ENCODE measurements at places on chromosomes 13 and 19.

DNA sequence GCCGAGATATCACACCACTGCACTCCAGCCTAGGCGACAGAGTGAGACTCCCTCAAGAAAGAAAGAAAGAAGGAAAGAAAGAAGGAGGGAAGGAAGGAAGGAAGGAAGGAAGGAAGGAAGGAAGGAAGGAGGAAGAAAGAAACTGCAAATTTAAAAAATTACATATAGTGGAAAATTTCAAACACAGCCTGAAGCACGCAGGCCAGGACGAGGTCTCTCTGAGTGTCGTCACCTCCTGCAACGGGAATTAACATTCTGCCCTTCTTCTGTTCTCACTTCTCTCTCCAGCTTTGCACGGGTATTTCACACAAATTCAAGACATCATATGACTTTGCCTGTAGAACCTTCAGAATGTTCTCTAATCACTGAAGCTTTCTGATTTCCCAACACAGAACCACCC lies 108.2 kb downstream of the GNG7 start:
- DNase-seq, result no peak

- no peak for DNase-seq
These were observed 9.3 kb downstream of the SHKBP1 start for GRCh38 chr19:40585982-40586422.

- no peak for DNase-seq
These were observed 54.1 kb upstream of the PEG3 start for GRCh38 chr19:56894626-56895025.

DNA sequence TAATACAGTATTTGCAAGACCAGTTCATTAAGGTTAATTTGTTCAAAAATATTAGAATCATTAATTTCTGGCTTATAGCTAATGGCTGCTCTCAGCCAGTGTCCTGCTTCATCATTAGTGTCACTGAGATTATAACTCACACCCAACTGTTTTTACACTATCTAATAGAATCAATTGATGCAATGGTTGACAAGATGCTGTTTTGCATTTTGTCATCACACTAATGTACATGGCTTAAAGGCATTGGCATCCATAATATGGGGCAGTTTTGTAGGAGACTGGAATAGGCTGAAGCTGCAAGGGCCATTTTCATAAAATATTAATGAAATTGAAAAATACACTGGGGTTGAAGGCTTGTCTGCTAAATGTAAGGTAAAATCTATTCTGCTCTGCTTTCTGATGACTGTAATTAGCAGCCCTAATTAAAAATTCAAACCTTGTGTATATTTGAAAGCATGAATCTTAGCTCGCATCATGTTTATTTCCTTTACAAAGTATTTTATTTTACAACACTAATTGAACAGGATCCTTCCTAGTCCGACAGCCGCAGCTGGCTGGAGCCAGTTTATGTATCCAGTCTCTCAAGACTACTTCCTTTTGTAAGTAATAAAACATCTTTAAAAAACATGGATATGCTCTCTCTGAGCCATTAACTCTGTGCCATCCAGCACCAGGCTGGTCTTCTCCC lies 296.7 kb downstream of the POU4F1 start:
- DNase-seq, result no peak

GRCh38 chr13:91313581-91313980 lies 33.9 kb upstream of the MIR17HG start:
- no peak for DNase-seq

DNA sequence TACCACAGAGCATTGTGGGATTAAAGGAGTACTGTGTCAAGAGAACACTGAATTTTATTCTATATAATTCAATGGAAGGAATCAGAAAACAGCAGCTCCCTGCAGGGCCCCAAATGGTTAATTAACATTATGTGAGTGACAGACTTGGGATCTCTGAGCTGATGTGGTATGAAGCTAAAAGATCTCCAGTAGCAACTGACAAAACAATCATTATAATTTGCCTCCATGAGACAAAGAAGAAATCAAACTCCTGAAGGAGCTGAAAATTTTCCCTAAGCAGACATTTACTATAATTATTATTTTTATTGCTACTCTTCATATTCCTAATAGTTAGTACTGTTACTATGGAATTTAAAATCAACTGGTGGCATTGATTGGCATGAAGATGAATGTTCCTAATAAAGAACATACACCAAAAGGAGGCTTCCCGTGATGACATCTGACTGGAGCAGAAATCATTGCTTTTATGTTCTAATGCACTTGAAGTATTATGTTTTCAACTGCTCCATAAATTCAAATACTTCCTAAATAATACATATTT lies 28.8 kb upstream of the RFC3 start:
- no peak for DNase-seq

GRCh38 chr13:87235621-87236020 lies 435.6 kb upstream of the SLITRK5 start:
- no peak for DNase-seq

DNA sequence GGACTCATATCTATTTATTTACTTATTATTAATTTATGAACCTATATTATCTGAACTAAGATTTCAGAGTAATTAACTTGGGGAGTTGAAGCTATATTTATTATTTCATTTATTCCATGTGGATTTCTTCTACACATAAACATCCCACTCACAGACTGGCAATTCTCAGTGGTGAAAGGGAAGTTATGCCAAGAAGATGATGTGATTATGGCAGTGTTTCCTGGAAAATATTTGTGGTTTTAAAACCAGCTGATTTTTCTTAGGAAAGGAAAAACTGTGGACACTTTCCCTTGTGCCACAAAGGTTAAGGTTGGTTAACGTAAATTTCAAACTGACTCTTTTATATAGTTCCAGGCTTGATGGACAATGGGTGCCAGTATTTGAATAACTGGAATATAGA lies 513.1 kb downstream of the SLITRK6 start:
- DNase-seq, result no peak

- no peak for DNase-seq
These were observed 114.6 kb downstream of the KDM4B start for GRCh38 chr19:5083547-5083965.

- no peak for DNase-seq
These were observed 14.7 kb downstream of the ELL start for GRCh38 chr19:18507021-18507726.

- no peak for DNase-seq
These were observed 562.1 kb upstream of the KLF12 start for GRCh38 chr13:74696148-74696922.

DNA sequence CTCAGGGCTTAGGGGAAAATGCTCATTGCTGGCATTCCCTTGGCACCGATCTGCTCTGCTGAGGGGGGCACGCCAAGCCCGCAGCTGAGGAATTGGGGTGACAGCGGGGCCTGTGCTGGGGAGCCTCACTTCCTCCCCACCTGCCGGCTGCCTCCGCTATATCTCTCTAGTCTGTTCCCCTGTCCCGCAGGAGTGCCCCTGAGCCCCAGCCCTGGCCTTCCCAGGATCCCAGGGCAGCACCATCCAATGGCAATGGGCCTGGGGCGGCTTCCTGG lies 9.5 kb downstream of the STXBP2 start:
- DNase-seq, result no peak

DNA sequence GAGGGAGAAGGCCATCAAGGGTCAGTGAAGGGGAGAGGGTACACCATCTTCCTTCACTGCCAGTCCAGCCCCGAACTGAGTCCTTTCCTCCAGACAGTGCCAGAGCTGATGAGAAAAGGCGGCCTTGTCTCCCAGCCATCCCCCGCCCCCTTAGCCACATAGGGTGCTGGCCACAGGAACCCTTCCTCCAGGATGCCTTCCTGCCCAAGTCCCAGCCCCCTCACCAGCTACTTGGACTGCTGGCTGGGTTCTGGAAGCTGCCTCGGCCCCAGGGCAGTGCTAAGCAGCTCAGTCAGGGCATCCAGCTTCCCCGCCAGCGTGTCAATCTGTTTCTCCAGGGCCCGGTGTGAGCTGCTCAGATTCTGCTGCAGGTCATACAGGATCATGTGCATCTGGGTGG lies 12.6 kb upstream of the SMG9 start:
- DNase-seq, result no peak

GRCh38 chr19:1115646-1116420 lies 12.0 kb downstream of the GPX4 start:
- DNase-seq, result no peak

DNA sequence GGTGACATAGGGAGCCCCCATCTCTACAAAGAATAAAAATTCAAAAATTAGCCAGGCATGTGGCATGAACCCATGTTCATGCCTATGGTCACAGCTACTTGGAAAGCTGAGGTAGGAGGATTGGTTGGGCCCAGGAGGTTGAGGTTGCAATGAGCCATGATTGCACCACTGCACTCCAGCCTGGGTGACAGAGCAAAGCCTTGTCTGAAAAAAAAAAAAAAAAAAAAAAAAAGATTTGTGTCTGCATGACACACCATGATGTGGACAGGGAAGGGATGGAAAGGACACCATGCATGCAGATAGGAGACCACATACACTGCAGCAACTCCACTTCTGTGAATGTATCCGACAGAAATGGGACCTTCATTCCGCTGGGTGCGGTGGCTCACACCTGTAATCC lies 34.0 kb upstream of the HOMER3 start:
- DNase-seq, result no peak

- no peak for DNase-seq
These were observed 47.9 kb downstream of the USPL1 start for GRCh38 chr13:30665638-30666037.

Measured in CD8-positive, alpha-beta T cell (primary cell).